ENCODE measurements at places on chromosomes 3 and 15.

DNA sequence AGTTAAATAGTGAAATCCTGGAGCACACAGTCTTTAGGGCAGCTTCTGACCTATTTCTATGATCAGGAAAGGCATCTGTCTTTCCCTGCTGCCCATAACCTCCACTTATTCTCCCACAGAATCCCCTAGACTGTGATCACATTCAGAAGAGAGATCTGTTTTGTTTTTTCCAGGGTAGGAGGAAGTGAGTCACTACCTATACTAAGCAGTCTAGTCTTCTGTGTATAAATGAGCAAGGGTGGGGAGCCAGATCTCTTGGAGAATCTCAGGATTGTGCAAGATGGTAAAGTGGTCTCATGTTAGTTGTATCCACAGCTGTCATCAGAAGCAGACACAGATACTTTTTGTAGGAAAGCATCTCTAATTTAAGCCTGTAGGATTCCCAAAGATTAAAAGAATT is 11.8 kb upstream of the FBXO22 start:
- no peak for DNase-seq

DNA sequence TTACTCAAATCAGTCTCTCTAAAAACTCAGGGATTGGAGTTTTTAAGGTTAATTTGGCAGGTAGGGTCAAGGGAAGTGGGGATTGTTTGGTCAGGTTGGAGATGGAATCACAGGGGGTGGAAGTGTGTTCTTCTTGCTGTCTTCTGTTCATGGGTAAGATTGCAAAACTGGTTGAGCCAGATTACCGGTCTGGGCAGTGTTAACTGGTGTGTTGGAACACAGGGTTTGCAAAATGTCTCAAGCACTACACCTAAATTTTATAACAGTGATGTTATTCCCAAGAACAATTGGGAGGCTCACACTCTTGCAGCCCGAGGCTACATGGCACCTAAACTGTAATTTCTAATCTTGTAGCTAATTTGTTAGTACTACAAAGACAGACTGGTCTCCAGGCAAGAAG is 425.4 kb downstream of the PLOD2 start:
- DNase-seq, result no peak

DNA sequence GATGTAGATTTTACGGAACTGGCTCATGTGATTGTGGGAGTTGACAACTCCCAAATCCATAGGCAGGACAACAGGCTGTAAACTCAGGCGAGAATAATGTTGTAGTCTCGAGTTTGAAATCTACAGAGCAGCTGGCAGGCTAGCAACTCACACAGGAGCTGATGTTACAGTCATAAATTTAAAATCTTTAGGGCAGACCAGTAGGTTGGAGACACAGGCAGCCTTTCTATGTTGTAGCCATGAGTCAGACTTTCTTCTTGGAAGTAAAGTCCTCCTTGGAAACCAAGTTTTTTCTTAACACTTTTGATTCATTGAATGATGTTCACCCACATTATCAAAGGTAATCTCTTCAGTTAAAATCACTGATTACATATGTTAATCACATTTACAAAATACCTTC is 89.1 kb upstream of the ALCAM start:
- DNase-seq, result no peak

GRCh38 chr3:194095464-194095863 is 40.5 kb upstream of the HES1 start:
- DNase-seq, result no peak

- no peak for DNase-seq
Measured at GRCh38 chr3:25381083-25381482, 47.0 kb upstream of the RARB start.

DNA sequence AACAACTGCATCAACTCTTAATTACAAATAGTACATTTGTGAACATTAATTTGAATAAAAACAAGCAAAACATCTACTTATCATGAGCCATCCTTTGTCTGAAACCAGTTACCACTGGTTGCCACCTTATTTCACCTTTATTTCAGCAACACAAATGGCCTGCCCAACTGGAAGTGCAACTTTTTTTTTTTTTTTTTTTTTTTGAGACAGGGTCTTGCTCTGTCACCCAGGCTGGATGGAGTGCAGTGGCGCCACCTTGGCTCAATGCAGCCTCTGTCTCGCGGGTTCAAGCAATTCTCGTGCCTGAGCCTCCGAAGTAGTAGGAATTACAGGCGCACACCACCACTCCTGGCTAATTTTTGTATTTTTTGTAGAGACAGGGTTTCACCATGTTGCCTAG is 13.1 kb downstream of the WDR82 start:
- no peak for DNase-seq

DNA sequence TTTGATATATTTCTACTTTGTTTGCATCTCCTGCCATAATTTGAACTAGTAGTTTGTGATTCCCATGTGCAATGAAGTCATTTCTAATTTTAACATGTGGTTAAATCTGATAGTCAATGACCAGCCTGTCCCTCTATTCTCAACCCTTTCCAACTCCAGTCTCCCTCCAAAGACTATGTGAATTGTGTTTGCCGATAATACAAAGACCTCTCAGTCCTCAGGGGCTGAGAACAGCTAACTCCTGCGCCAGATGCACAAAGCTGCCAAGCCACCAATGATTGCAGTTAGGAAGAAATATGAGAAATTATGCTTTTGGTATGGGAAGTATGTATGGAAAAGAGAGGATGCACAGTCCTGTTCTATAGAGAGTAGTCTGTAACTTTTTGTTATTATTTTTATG is 54.0 kb downstream of the KCNH8 start:
- DNase-seq, result no peak

GRCh38 chr3:111032677-111033076 is 38.9 kb upstream of the NECTIN3 start:
- no peak for DNase-seq

DNA sequence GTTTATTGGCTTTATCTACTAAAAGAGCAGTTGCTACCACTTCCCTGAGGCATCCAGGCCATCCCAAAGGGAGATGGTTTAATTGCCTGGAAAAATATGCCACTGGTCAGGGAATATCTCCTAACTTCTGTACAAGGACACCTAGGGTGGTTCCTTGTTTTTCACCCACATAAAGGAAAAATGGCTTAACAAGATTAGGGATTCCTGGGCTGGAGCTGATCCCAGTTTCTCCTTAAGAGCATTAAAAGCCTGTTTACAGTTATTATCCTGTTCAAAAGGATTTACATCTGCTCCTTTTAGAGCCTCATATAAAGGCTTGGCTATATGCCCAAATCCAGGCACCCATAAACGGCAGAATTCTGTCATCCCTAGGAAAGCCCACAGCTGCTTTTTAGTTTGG is 70.2 kb upstream of the WNT7A start:
- DNase-seq, result no peak

DNA sequence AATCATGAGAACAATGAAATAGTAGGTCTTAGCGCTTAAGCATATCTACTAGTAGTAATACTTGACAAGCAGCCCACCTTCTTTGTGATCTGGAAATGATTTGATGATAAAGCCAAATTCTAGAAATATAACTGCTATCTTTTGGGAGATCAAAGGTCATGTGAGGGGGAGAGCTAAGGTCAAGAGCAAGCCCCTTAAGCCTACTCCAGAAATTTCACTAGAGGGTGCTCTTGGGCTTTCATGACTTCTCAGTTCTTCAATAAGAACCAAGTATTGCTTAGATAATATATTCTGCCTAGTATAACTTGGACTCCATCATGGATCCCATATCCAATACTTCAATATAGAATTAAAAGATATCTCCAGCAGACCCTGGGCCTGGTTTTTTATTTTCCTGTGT is 319.6 kb downstream of the ZBTB20 start:
- DNase-seq, result no peak

GRCh38 chr15:81311752-81312464 is 12.0 kb downstream of the STARD5 start:
- DNase-seq, result no peak

Measured in T-helper 1 cell (primary cell).